ENCODE measurements at places on chromosomes 4 and X.

- no peak for DNase-seq
Measured at GRCh38 chr4:105710678-105711077, 2.1 kb downstream of the GSTCD start.

DNA sequence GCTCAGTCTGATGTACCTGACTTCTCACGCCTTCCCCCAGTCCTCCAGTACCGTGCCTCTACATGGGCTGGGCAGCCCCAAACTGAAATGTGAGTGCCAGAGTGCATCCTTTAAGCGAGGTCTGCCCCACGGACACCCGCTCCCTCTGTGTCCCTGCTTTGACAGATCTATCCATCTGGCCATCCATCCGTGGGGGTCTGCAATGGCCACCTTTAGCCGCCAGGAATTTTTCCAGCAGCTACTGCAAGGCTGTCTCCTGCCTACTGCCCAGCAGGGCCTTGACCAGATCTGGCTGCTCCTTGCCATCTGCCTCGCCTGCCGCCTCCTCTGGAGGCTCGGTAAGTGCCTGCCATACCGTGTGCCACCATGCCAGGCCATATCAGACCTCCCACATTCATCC lies 827 bp downstream of the PORCN start:
- DNase-seq = no peak

DNA sequence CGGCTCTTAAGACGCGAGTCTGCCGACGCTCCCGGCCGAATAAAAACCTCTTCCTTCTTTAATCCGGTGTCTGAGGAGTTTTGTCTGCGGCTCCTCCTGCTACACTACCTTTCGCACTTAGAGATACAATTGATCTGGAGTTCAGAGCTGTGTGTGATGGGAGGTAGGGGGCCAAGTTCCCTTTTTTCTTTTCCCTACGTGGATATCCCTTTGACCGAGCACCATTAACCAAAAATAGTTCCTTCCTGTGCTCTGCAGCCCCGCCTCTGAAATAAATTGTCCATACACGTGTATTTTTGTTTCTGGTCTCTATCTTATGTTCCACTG lies 555 bp upstream of the PGM2 start:
- DNase-seq = no peak

- DNase-seq = no peak
Measured at GRCh38 chr4:73653695-73654106, 33.5 kb upstream of the RASSF6 start.

- no peak for DNase-seq
Measured at GRCh38 chrX:6599230-6599860, 64.4 kb upstream of the VCX3A start.

- DNase-seq = no peak
Measured at GRCh38 chrX:1584237-1585011, 7.0 kb upstream of the AKAP17A start.
